ENCODE measurements at places on chromosomes 11 and 22.

GRCh38 chr11:70816156-70816678, 417.9 kb downstream of the CTTN start:
- no peak for DNase-seq

DNA sequence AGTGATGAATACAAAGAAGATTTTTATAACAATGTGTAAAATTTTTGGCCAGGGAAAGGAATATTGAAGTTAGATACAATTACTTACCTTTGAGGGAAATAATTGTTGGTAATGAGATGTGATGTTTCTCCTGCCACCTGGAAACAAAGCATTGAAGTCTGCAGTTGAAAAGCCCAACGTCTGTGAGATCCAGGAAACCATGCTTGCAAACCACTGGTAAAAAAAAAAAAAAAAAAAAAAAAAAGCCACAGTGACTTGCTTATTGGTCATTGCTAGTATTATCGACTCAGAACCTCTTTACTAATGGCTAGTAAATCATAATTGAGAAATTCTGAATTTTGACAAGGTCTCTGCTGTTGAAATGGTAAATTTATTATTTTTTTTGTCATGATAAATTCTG, 5.3 kb downstream of the BIRC3 start:
- DNase-seq, result no peak

DNA sequence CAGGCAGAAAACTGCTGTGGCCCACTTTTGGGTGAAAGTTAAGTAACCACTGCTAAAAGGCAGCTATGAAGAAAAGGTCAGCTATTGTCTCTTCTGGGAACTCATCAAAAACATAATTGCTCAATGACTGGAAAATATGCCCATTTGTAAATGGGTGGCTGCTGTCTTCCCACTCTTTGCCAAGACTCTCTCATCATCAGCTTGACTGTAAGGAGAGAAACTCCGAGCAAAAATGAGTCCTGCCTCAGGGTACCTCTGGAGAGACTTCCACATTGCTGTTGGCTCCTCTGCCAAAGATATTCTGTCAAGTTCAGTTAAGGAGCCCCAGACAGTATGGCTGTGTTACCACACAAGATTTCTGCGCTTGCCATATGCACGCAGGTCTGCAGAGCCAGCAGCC, 138.7 kb downstream of the BBOX1 start:
- DNase-seq, result no peak

DNA sequence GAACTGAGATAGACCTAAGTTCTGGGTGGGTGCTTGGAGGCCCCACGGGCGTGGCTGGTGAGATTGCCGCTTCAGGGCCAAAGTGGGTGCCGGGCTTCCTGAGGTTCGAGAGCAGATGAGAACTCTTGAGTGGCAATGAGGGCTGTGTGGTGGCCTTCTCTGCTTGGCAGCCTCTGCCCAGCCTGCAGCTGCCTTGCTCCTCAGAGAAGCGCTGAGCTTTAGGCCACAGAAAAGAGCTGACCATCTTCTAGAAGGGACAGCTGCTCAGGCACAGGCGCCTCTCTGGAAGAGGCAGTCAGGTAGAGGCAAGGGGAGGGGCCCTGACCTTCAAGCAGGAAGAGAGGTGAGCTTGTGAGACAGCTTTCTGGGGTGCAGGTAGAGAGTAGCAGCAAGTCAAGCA, 72.8 kb downstream of the MED15 start:
- DNase-seq, result no peak

- DNase-seq, result no peak
These were observed 75.8 kb downstream of the BUD13 start for GRCh38 chr11:116697011-116697410.

DNA sequence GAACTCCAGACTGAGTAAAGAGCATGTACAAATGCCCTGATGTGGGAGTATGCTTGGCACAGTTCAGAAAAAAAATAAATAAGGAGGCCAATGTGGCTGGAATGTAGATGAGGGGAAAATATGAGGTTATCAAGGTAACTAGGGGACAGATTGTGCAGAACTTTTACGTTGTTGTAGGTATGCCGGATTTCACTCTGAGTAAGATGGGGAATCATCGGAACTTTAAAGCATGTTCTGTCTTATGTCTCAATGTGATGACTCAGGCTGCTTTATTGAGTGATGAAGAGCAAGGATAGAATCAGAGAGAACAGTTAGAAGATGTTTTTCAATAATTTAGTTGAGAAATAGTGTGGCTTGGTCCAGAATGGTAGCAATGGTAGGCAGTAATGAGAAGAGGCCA, 130.4 kb downstream of the C11orf87 start:
- no peak for DNase-seq

DNA sequence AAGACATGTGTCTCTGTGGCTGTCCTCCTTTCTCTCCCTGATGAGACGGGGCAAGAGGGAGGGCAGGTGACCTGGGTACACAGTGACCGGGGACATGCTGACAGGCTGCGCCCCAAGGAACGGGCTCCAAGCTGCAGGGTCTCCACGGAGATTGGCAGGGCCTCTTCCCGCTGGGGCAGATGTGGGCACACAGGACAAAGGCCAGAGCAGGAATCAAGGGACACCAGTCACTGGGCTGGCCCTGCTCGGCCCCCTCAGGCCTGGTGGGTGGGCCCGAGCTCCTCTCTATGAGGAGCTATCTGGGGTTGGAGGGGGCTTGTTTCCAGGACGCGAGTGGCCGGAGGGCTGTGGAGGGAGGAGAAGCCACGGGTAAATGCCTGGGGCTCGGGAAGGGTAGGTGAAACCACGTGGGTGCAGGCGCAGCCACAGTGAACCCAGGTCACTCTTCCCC, 11.2 kb downstream of the PNPLA5 start:
- DNase-seq, result no peak

DNA sequence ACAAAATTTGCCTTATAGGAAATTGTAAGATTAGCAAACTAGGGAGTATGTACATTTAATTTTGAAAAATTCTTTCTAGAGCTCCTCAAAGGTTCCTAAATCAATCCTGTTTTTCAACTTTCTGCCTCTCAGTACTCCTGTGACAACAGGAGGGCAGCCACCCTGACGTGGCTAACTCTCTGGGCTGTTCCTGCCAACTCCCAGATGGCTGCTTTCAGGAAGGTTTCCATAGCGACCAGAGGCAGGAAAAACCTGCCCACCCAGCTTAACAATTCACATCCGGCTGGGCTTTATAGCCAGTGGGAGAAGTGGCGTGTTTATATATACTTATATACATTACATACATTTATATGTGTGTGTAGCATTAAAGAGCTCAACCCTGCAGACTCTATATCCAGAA, 26.5 kb downstream of the SGSM3 start:
- DNase-seq, result no peak

DNA sequence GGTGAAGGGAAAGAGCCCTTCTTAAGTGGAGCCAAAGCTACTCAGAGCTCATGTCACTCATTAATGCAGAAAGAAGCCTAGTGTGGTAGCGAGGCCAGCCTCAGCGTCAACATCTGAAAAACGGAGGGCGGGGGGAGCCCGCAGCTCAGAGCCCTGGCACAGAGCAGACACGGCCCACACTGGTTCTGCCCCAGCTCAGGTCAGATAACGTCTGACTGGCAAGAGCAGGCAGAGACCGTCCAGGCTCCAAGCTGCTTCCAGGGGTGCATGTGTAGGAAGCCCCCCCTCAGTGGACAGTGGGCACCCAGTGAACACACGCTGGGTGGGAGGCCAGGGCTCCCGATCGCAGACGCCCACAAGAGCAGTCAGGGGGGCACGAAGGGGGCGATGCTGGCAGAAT, 100.8 kb downstream of the SHANK2 start:
- DNase-seq, result no peak

DNA sequence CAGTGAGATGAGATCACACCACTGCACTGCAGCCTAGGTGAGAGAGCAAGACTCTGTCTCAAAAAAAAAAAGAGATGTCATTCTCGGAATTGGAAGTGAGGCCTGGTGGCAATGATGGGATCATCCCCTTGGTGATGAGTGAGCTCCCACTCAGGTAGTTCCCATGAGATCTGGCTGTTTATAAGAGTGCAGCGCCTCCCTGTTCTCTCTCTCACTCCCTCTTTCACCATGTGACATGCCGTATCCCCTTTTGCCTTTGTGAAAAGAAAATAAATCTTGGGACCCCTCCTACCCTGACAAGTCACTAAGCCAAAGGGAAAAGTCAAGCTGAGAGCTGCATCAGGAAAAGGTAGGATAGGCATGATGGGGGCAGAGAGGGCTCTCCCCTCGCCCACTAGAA, 28.8 kb downstream of the ZNF70 start:
- no peak for DNase-seq

DNA sequence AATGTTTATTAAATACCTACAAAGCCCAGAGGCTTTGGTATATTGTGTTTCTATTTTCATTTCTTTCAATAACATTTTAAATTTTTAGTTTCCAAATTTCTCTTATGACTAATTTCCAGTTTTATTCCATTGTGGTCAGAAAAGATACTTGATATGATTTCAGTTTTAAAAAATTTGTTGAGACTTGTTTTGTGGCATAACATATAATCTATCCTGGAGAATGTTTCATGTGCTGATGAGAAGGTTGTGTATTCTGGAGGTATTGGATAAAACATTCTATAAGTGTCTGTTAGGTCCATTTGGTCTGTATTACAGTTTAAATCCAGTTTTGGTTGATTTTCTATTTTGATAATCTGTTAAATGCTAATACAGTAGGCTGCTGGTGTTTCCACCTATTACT, 9.8 kb upstream of the RAG1 start:
- no peak for DNase-seq

DNA sequence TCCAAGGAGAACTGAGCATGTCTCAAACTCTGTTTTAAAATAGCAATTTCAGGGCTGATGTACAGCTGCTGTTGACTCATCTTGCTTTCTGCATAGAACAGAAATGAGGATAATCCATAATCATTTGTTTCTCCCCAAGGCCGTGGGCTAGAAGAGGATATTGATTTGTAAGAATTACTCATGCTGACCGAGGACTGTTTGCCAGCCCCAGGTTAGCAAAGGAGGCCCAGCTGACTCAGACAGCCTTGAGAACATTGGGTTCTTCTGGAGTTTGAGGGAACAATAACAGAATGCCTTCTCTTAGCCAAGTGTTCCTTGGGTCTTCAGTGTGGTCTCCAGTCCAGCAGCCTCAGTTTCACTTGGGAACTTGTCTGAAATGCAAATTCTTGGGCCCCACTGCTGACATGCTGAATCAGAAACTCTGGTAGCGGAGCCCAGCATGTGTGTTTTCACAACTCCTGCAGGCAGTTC, 92.0 kb downstream of the ZC3H12C start:
- no peak for DNase-seq

- DNase-seq, result peak; percentile 89
These were observed 2.0 kb downstream of the SYNGR1 start for GRCh38 chr22:39351689-39352214.

DNA sequence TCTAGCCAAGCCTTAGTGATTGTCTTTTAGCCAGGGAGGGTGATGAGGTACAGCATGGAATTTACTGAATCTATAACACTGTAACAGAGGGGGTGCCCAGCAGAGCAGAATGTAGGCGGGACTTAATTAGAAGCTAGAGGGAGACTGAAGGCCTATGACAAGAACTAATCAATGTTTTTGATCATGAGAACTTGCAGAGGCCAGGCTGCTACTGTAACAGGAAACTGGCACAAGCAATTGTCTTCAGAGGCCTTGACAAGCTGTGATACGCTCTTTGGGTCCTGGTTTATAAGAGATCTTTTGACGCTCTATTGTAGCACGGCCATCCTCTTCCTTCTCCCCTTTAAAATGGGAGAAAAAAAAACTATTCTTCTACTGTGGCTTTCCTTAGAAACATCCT, 1297.3 kb downstream of the JRKL start:
- no peak for DNase-seq

DNA sequence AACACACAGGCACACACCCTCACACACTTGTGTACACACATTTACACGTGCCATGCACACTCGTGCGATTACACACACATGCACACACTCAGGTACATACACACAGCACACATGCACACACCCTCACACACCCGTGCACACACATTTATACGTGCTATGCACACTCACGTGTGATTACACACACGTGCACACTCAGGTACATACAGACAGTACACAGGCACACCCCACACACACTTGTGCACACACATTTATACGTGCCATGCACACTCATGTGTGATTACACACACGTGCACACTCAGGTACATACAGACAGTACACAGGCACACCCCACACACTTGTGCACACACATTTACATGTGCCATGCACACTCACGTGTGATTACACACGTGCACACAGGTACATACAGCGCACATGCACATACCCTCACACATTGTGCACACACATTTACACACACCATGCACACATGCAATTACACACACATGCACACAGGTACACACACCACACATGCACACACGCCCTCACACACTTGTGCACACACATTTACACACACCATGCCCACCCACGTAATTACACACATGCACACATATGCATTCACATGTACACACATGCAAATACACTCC, 4.6 kb downstream of the IFITM10 start:
- no peak for DNase-seq

GRCh38 chr22:37229805-37230672, 14.0 kb downstream of the RAC2 start:
- peak; percentile 92 for DNase-seq

GRCh38 chr11:72574548-72575460, 99.4 kb downstream of the PDE2A start:
- DNase-seq, result no peak

DNA sequence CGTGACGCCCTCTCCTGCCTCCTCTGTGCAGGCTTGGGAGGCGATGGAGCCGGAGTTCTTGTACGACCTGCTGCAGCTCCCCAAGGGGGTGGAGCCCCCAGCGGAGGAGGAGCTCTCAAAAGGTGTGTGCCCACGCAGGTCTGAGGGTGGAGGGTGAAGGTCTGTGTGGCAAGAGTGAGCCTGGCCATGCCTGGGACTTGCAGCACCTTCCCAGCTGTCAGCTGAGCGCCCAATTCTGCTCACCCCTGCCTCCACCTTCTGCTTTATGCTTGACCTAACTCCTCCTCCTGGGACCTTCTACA, 2.5 kb downstream of the PARVG start:
- no peak for DNase-seq

DNA sequence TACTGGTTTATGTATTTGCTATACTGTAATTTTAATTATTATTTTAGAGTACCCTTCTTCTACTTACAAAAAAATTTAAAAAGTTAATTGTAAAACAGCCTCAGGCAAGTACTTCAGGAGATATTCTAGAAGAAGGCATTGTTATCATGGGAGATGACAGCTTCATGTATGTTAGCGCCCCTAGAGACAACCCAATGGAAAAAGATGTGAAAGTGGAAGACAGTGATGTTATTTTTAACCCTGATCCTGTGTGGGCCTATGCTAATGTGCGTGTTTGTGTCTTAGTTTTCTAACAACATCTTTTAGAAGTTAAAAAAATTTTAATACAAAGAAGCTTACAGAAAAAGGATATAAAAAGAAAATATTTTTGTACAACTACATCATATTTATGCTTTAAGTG, 205.0 kb downstream of the FAM76B start:
- no peak for DNase-seq

GRCh38 chr11:38814670-38815069, 2216.6 kb upstream of the RAG2 start:
- DNase-seq, result no peak
